Cardiac muscle cell (in vitro differentiated cells and primary cell): ENCODE measurements at places on chromosomes 12 and 14. TPM values are rescaled to one million over a fixed set of nuclear protein-coding genes. Genes with fewer than 3 reads are reported as not detected.
A peak's percentile ranks its signal among the peaks of the same experiment; 100 is the strongest.

DNA sequence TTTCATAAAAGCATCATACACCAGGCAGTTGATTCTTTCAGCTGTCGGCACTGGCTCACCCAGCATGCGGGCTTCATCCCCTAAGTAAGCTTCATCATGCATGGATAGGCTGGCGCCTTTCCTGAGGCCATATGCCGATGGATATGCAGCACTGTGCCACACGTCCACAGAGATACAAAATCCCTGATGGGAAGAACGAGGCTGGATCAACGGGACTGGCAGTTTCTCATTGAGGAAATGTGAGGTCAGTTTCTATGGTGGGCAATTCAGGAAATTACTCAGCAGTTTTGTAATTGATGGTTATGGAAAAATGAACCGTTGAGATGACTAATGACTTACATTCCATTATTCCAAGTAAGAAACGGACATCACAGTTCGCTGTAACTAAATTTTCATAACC lies 453.8 kb downstream of the TMEM121 start:
- no peak for DNase-seq

GRCh38 chr14:29222671-29223268 lies 456.2 kb downstream of the FOXG1 start:
- DNase-seq: peak; percentile 38

- DNase-seq: no peak
These were observed 112.6 kb downstream of the CCDC60 start for GRCh38 chr12:119447126-119447525.

- DNase-seq: no peak
These were observed 95.1 kb downstream of the EP400 start for GRCh38 chr12:132044661-132045412.

DNA sequence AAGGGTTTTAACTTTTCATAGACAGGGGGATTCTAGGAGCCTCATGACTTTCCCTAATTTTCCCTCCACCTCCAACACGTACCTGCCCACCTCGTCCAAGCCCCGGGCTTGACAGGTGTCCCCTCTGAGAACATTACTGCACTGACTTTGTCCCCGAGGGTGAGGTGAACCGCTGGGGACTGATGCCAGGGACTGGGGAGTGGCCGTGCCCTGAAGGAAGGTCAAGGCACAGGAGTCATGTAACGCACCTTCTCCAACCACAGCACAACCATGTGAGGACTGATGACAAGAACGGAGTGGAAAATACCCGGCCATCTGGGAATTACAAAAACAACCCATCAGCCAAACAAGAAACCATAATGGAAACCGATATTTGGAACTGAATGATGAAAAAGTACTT lies 214.7 kb upstream of the C14orf180 start:
- no peak for DNase-seq

DNA sequence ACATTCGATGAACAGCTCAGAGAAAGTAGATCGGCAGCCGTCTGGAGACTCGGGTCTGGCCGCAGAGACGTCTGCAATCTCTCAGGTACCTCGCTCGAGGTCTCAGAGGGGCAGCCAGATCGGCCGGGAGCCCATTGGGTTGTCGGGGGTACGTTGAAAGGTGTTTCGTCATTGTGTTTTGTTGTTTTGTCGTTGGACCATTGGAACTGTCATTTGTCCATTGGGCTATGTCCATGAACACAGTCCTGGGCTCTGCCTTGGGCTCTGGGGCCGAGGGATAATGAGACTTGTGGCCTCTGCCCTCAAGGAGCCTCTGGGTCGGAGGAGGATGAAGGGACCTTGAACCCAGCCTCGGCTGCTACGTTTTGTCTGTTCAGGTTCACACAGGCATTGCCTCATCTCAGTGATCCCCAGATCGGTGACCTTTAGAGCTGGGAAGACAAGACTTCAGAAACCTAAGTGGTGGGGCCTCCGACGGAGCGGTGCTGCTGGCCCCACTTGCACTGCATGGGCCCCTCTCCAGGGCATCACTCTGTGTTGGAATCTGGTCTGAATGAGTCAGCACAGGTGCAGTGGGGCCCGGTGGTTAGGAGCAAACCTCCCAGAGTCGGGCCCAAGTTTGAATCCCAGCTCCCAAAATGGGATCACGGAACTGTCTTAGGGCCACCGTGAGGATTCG lies 23.6 kb upstream of the MLXIP start:
- DNase-seq: no peak

The BLOC1S1 gene
- 133 and 194 TPM in 2 replicates for total RNA-seq
